ENCODE measurements at places on chromosomes 3 and 15.

GRCh38 chr15:62824111-62825015, 218.2 kb upstream of the TPM1 start:
- DNase-seq = no peak

GRCh38 chr3:53236112-53236841, 19.5 kb downstream of the TKT start:
- DNase-seq = no peak

DNA sequence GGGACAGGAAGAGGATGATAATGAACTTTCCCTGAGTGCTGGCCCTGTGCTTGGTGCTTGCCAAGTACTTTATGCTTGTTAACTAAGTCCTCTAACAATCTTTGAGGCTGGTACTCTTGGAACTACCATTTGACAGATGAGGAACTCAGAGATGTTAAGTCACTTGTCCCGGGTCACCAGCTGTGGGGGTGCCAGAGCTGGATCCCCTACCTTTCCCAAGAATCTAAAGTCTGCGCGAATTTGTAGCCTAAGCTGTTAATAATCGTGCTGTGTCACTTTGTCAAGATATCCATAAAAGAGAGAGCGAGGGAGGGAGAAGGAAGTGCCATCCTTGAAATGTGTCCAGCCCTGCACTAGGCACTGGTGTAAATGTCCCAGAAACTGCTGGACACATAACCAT, 19.0 kb upstream of the ACOX2 start:
- DNase-seq = no peak

DNA sequence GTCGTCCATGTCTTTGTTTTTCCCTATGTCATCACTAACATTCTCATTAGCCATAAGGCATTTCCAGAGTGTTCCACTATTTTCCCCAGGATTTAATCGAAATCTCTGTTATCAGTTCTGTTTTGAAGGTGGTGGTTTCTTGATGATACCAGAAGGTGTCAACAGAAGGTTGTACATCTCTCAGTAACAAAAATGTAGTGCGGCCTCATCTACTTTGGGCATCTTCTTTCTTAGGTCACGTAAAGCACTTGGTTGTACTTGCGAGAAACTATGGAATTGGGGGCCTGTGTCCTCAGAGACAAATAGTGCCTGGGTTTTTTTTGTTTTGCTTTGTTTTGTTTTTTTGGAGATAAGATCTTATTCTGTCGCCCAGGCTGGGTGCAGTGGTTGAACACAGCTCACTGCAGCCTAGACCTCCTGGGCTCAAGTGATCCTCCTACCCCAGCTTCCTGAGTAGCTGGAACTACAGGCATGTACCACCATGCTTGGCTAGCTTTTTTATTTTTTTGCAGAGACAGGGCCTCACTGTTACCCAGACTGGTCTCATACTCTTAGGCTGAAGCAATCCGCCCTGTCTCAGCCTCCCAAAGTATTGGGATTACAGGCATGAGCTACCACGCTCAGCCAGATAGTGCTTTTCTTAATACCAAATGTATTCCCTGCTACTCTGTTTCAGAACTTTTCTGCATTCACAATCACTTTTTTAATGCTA, 61.2 kb upstream of the FURIN start:
- DNase-seq = no peak

- DNase-seq = no peak
Observed at GRCh38 chr3:150803440-150803985, 40.5 kb upstream of the SIAH2 start.

DNA sequence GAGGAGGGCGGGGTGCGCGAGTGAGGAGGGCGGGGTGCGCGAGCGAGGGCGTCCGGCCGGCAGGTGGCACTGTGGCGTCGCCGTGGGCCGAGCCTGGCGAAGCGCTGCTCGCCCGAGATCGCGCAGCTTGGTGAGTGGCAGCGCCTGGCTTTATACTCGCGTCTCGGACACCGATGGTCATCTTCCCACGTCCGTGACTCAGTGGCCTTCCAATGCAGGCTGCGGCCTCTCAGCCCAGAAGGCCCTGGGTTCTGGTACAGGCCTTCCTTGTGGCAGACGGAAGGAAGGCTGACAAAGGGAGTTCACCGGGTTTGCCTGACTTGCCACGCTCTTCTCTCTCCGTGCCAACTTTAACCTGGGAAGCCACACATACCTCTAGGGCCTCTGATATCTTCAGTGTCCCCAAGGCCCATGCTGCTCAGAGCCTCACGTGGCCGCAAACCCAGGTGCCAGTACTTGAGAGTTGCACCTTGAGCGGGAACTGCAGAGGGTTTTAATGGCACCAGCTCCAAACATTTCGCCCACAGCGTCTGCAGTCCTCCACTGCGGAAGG, 195.3 kb upstream of the LYSMD4 start:
- DNase-seq = no peak

DNA sequence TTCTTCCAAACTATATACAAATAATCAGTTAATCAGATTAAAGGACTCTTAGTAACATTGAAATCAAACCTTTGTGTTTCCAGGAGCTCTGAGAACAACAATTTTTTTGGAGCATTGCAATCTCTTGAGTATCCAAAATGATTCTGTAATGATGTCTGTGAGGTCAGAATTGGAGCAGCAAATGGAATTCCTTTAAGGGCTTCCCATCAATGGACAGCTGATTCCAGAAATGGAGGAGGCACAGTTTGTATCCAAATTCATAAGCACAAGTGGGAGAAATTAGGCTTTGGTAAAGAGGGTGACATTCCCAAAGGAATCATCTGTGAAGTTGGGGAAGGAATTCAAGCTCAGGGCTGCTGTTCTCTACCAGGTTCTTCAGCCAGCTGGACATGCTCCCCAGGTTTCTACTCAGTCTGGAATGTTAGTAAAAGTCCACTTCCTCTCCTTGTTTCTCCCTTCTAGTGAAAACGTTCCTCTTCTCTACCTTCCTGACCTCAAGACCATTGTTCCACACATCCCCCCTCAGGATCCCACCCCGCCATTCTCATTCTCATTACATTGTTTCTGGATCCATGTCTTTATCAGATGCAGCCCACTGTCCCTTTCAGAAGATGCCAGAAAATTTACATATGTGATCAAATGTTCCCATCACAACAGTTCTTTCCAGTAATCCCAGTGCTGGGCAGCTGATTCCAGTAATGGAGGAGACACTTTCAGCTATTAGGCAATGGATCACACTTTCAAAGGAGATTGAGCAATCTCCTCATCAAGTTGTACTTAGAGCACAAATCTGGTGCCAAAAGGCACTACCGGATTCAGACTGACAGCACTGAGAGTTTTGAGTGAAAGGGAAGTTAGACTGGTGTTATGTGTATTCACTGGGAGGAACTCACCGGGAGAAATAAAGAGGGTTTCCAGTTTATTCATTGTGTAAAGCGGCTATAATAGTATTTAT, 391.3 kb upstream of the TPRG1 start:
- DNase-seq = no peak

DNA sequence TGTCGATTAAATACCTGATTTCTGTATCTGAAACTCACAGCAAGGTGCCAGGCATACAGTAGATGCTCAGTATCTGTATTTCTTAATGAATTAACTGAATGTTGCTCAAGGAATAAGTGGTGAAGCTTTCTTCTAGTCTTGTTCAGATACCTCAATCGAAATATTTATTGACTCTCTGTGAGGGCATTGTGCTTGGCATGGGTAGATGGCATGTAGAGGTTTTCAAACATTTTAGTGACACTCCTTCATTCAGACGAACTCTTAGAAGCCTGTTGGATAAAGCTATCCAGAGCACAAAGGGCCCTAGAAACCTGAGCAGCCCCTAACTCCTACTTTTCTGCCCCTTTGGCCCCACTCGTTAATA, 369 bp upstream of the SNX1 start:
- DNase-seq = no peak

DNA sequence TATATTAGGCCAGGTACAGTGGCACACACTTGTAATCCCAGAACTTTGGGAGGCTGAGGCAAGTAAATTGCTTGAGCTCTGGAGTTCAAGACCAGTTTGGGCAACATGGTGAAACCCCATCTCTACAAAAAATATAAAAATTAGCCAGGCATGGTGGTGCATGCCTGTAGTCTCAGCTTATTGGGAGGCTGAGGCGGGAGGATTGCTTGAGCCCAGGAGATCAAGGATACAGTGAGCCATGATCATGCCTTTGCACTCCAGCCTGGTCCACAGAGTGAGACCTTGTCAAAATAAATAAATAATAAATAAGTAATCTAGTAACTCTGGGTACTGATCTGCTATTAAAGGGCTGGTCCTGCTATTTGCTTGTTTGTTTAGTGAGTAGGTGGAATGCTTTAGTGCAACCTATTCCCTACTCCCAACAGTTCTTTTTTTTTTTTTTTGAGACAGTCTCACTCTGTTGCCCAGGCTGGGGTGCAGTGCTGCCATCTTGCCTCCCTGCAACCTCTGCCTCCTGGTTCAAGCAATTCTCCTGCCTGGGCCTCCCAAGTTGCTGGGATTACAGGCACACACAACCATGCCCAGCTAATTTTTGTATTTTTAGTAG, 9.1 kb upstream of the INO80 start:
- DNase-seq = no peak

GRCh38 chr15:97712530-97712929, 248.0 kb upstream of the ARRDC4 start:
- no peak for DNase-seq

DNA sequence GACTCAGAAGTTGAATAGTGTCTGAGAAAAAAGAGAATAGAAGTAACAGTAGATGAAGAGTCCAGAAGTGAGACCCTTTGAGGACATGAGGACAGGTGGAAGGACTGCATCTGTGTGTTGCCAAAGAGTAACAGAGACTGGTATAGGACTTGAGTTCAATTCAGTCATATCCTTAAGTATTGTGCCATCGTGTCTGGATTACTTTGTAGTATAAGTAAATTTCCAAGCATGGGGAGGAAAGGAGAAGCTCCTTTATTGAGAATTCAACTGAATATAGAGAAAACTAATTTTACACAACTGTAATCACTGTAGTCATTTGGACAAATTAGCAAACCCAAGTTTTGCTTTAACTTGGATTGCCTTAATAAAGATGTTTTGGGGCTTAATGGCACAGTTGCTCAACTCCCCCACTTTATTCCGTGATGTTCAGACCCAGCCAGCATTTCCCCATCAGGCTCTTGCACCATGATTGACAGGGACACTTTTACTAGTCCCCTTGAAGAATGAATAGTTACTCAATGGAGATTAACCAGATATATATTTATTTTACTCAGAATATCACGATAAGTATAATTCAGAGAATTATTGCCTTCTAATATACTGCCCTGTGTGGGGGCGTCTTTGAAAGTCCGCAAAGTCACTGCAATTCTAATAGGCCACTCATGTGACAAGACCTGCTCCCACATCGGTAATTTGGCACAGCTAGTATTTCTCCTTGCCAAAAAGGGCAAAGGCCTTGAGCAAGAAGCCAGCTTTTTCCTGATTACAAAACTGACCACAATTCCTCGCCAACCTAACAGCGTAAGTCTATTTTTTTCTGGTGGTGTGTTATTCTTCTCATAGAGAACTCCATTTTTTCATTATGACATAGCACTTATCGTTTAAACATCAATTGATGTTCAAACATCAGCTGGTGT, 61.3 kb downstream of the PPARG start:
- no peak for DNase-seq

DNA sequence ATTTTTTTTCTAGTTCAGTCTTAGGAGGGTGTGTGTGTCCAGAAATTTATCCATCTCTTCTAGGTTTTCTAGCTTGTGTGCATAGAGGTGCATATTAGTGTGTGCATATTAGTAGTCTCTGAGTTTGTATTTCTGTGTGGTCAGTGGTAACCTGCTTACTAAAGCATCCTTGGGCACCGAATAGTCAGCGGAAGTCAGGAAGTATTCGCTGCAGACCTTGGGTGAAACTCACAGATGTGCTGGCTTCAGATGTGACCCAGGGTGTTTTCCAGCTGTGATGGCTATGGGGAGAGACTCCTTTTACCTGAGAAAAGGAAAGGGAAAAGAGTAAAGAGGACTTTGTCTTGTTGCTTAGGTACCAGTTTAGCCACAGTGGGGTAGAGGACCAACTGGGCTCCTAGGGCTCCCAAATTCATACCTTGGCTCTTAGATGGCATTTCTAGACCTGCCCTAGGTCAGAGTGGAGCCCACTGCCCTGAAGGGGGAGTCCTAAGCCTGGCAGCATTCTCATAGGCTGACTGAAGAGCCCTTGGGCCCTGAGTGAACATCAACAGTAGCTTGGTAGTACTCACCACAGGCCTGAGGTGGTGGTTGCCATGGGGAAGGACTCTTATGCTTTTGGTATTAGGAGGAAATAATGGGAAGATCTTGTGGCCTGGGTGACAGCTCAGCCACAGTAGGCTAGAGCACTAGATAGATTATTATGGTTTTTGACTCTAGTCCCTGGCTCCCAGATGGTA, 286.0 kb upstream of the ZPLD1 start:
- no peak for DNase-seq

DNA sequence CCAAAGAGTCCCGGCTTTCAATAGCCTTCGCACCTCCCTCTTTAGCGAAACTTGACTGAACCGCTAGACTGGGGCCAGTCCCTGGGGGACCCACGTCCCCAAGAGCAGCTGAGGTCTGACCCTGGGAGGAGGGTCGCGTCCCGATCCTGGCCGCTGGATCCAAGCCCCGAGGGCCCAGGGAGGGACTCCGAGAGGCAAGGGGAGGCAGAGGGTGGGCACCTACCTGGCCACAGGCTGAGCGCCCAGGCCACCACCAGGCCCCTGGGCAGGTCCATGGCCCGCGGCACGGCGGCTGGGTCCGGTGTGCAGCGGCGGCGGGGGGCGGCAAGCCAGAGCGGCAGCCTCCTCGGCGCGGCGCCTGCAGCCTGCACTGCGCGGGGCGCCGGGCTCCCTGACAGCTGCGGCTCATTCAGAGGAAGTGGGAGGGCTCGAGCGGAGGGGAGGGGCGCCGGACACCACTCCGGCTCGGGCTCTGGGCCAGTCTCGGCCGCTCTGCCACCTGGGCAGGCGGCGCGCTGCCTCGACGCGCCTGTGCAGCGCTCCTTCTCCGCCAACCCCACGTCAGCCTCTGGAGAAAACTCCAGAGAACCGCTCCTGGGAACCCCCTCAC, at the start of gene ITGA11:
ITGA11 (minus strand) TSS at position 372 of the 610 bp plus-strand sequence; CDS start at position 275, 97 bp downstream.
- peak; percentile 82 for DNase-seq

GRCh38 chr3:5058471-5058951, 63.6 kb upstream of the ARL8B start:
- no peak for DNase-seq

DNA sequence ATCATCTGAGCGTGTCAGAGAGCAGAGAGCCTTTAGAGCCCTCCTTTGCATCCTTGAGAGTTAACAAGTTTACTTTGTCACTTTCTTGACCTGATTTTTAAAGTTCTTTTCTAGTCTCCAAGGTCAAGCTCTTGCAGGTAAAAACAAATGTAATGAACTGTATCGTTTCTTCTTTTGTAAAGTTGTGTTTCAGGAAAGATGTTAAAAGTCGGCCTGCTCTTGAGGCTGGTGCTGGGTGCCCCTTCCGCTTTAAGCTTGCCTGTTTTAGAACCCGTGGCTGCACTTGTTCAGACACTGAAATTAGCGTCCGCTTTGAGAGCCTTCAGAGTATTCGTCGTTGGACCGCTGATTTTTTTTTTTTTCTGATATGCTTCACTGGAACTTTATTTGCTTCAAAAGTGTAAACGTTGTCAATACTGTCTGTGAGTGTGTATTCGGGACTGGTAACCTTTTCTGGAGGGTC, 52.6 kb upstream of the ULK4 start:
- DNase-seq = no peak

GRCh38 chr15:75126864-75127580, 74.7 kb upstream of the C15orf39 start:
- DNase-seq = no peak
